ENCODE measurements at places on chromosomes 12 and 14. TPM values are rescaled to one million over a fixed set of nuclear protein-coding genes. Genes with fewer than 3 reads are reported as not detected.

The BEGAIN gene
- 3.9 TPM for polyA plus RNA-seq

The LRTM2 gene
- polyA plus RNA-seq, result 0.90 TPM

The ADAMTS20 gene
- polyA plus RNA-seq, result 0.64 TPM

The NELL2 gene
- polyA plus RNA-seq, result 12.4 TPM

The PKP2 gene
- 16.1 TPM for polyA plus RNA-seq

DNA sequence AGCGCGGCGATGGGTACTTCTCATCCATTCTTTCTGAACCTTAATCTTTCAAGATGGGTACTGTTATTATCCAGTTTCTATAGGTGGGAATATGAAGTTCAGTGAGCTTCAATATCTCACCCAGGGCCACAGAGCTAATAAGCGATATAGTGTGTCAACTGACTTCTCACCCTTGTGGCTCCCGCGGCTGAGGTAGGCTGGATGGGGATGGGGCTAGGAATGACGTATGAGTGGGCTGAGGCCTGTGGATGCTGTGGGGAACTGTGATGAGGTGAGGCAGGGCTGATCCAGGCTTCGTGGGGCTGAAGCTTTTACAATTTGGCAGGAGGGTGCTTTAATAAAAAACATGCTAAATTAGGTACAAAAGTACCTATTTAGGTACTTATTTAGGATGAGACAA, 32.9 kb upstream of the ATP23 start:
- DNase-seq, result no peak

DNA sequence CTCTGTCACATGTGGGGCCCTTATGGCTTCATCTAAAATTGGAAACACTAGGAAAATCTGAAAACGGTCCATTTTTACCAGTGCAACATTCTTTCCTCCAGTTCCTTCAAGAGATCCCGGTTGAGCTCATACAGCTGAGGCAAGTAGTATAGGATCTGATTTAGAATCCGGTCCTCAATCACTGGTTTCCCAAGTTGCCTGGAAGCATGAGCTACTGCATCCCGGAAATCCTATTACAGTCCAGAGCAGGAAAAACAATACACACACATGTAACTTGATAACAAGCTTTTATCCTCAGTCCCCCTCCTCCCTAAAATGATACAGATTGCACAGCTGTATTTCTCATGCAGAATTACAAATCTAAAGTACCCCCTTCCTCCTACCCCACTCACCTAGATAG, 67.9 kb upstream of the NR2C1 start:
- no peak for DNase-seq

GRCh38 chr14:39175445-39176262, 600 bp downstream of the PNN start:
- peak; percentile 39 for DNase-seq

GRCh38 chr14:37202812-37203211, 5.1 kb downstream of the MIPOL1 start:
- DNase-seq, result no peak

DNA sequence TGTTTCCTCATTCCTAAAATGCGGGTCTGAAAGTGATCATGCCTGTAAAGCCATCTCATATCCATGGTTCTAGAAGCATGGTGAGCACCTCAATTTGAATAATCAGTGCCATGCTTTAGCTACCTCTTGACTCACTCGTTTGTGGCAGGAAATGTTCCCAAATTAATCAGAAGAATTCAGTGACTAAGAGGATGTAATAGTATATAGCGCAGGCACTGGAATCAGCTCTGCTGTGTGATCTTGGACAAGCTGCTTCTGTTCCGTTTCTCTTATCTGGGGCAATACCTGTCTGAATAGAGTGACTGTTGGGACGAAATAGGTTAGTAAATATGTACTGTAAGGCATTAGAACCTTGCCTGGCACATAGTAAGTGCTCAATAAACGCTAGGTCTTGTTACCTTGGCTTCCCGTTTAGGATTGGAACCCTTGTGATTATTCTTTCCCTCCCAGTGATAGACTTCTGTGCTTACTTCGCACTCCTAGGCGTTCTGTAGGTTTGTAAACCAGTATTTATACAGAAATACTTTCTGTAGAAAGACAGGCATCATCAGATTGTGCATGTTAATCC, 820 bp upstream of the SMAGP start:
- no peak for DNase-seq

DNA sequence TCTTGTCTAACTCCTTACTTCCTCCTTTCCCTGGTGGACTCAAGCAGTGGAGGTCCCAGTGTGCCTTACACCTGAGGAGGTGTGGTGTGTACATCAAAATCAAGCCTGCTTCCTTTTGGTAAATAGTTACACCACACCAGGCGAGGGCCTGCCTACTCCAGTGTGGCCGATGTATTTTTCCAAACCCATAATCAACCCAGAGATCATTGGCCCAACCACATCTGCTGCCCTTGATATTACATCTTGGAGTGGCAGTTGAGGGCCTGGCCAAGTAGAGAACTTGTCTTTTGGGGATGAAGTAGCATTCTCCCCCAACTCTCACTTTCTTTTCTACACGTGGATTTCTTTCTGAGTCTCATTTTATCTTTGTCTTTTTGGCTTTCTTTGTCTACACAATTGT, 187.4 kb downstream of the EFCAB11 start:
- no peak for DNase-seq

DNA sequence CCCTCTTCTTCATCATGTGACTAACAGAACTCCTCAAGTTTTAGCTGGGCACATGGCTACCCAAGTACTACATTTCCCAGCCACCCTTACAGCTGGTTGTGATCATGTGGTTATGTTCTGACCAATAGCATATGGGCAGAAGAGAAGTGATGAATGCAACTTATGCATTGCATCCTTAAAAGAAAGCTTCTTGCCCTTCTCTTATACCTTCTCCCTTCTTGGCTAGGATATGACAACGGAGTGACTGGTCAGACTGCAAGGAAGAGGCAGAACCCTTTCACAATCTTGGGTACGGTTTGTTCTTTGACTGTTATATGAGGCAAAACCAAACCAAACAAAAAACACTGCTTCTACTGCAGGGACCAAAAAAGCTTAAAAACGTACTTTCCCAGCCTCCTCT, 66.5 kb upstream of the MAX start:
- no peak for DNase-seq

- no peak for DNase-seq
Observed at GRCh38 chr14:102126807-102127455, 12.8 kb upstream of the WDR20 start.

- peak; percentile 26 for DNase-seq
Observed at GRCh38 chr12:50825372-50825838, 17.3 kb upstream of the TMPRSS12 start.

Data from left renal cortex interstitium (tissue), 4 donors.